ENCODE measurements at places on chromosomes 3 and 15.

DNA sequence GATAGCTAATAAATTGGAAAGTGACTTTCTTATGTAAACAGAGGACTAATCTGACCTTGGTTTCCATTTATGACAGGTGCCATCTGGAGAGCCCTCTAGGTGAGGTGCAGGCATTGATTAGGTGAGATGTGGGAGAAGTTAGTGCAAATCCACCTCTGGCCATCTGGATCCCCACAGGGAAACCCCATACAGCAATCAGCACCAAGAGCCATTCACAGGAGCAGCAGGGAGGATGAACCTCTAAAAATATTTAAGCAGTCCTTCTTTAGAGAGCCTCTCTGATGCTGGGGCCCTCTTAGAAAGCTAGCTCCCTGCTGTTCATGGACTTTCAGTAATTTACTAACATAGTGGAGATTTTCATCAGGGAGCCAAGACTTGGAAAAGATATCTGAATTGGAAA lies 69.3 kb downstream of the CLSTN2 start:
- DNase-seq: no peak

GRCh38 chr15:29756358-29757267 lies 65.7 kb downstream of the TJP1 start:
- DNase-seq: no peak

DNA sequence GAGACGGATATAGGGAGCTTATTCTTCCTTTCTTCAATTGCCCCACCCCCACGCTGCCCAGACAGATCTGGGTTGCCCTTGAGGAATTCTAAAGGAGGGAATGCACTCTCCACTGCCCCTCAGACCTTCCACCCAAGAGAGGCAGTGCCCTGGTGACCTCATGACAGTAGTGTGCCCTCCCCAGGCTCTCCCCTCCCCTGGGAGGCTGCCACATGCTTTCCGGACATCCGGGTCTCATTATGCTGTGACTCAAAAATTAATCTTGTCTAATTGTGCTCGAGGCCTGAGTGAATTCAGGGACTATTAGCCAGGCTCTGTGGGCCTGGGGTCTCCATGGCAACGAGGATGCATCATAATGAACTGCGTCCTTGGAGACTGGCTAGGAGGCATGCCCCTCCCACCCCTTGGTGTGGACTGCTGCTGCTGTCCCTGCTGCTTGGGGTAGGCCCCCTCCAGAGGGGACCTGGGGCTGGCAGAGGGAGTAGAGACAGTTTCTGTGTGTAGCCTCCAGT lies 20.8 kb downstream of the CORO2B start:
- no peak for DNase-seq

DNA sequence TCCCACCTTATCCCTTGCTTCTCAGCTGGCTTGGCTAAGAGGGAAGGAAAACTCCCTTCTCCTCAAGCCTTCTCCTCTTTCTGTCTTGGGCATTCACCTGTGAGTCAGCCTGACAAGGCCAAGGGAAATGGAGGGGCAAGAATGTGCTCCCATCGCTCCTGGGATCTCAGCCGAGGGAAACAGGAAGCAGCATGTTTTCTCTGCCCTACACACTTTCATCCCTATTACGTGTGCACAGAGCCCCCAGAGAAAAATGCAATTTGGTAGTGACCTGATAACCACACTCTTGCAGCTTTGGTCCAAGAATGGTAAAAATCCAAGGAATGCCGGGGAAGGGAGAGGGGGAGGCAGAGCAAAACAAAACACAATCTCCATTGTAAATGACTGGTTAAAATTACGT lies 32.9 kb upstream of the MTMR10 start:
- no peak for DNase-seq

GRCh38 chr3:105158286-105158685 lies 208.4 kb upstream of the ALCAM start:
- no peak for DNase-seq

DNA sequence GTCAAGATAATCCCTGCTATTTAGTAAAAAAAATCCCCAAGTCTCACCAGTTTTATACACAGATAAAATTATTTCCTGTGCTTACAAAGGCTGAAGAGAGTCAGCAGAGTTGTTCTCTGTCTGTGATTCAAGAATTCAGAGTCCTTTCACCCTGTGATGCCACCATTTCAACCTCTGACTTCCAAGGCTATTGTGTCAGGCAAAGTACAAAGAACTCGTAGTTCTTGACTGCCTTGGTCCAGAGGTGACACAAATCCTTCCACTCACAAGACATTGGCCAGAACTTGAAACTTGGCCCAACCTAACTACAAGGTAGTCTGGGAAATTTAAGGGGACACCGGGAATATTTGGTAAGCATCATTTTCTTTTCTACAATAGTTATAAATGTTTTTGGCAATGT lies 34.9 kb upstream of the CMC1 start:
- DNase-seq: no peak

DNA sequence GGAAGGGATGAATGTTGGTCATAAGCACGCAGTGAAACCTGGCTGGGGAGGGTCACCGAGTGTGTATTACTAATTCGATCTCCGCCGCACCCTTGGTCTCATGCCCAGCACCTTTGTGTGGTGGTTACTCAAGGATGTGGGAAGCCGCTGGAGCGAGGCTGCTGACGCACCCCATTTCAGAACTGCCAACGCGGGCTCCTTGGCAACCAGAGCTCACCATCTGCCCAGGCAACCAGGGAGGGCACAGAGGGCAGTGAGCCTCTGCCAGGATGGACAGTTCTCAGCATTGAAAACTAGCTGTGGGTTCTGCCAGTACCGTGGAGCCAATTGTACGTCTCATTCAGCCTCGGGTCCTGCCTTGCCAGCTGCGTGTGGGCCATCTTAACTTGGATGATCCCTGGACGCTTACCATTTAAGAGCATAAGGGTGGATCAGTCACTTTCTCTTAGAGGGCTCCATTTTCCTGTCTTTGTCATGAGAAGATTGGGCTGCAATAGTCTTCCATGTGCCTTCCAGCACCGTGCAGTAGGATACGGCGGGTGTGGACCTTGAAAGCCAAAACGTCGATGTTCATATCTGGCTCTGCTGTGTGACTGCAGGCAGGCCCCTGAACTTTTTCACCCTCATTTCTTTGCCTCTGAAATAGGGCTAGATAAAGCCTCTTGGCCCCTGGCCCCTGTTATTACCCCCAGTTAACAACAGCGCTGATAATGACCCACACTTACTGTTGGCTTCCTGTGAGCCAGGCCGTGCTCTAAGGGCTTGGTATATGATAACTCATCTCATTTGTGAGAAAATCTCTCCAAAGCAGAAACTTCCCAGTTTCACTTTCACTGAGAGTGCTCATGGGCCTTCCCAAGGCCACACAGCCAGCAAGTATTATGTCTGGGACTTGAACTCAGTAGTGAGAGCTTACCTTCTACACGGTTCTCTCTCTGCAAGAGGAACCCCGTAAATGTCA lies 238.8 kb downstream of the OPA1 start:
- no peak for DNase-seq

DNA sequence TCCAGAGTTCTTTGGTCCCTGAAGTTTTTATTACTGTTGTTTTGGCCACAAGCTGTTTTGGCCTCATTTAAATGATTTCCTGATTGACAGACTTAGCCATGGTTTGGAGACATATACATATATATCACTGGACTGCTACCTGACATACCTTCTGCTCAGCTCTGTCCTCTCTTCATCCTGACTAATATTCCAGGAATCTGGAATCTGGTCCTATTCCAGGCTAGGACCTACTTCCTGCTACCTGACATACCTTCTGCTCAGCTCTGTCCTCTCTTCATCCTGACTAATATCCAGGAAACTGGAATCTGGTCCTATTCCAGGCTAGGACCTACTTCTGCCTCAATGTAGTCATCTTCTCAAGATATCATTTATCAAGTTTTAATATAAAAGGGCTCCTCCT lies 724.4 kb upstream of the ROBO1 start:
- DNase-seq: no peak

DNA sequence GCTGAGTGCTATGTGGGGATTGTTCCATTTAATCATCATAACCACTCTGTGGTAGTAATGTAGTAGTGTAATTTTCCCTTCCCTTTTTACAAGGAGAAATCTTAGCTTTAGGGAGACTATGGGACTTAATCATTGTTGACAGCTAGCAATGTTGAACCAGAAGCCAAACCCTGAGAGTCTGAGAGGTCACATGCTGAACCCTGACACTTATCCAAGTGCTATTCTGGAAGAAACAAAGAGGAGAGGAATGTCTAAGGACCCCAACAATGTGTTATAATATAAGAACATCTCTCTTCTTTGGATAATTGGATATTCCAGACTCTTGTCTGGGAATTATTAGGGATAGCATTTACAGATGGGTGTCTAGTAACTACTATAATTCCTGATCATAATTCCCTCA lies 58.4 kb downstream of the GAP43 start:
- no peak for DNase-seq

GRCh38 chr3:57889807-57890206 lies 118.4 kb upstream of the FLNB start:
- DNase-seq: no peak

- no peak for DNase-seq
Measured at GRCh38 chr3:11660242-11660641, 16.5 kb upstream of the VGLL4 start.

GRCh38 chr3:132892956-132893355 lies 145.2 kb upstream of the TMEM108 start:
- no peak for DNase-seq

DNA sequence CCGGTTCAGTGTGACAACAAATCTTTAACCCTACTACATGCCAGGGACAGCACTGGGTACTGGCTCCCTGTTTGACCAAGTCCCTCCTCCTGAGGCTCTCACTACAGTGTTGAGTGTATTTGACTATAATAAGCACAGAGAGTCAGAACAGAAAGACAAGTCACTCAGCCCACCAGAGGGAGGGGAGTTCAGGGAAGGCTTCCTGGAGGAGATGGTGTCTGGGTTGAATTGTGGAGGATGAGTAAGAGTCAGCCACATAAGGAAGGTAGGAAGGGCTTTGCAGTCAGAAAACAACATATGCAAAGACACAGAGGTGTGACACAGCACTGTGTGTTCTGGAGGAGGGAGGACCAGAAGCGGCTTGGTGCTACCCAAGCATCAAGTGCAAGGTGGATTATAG lies 17.7 kb downstream of the MEGF11 start:
- DNase-seq: no peak

GRCh38 chr3:50259432-50260026 lies 9.4 kb upstream of the SEMA3B start:
- DNase-seq: no peak

Data from NCI-H2081 treated with DMSO at 0.1 percent for 48 hours (cell line).